Left colon (tissue), 2 donors: ENCODE measurements at places on chromosomes 12 and 14. TPM values are rescaled to one million over a fixed set of nuclear protein-coding genes. Genes with fewer than 3 reads are reported as not detected.

DNAH10 gene
- total RNA-seq, result 0.15 TPM

RPS26 gene
- total RNA-seq, result 73.9 TPM

DBX2 gene
- total RNA-seq, result not detected

LRRC9 gene
- total RNA-seq, result 0.34 TPM

INHBC gene
- total RNA-seq, result not detected

ARHGAP9 gene
- 11.4 TPM for total RNA-seq

RD3L gene
- total RNA-seq, result not detected

RARG gene
- 12.3 TPM for total RNA-seq

MYH7 gene
- total RNA-seq, result not detected

A2M gene
- 83.4 TPM for total RNA-seq

SLC17A8 gene
- total RNA-seq, result 2.3 TPM

GLT8D2 gene
- total RNA-seq, result 5.0 TPM

GTF2H3 gene
- total RNA-seq, result 19.6 TPM

BRF1 gene
- total RNA-seq, result 29.9 TPM

KRT72 gene
- total RNA-seq, result not detected

TMEM119 gene
- 8.0 TPM for total RNA-seq

LALBA gene
- total RNA-seq, result not detected

HNF1A gene
- total RNA-seq, result 16.9 TPM

OVCH1 gene
- 0.08 TPM for total RNA-seq

BDKRB1 gene
- 6.6 TPM for total RNA-seq

PDE3A gene
- 113 TPM for total RNA-seq

TMPRSS12 gene
- total RNA-seq, result not detected

FGF6 gene
- total RNA-seq, result not detected

TSPAN19 gene
- total RNA-seq, result not detected

PRB2 gene
- not detected for total RNA-seq

E2F7 gene
- 0.95 TPM for total RNA-seq

SELPLG gene
- 1.3 TPM for total RNA-seq

KRT74 gene
- not detected for total RNA-seq

MSRB3 gene
- total RNA-seq, result 5.7 TPM

ANKS1B gene
- total RNA-seq, result 1.1 TPM

NAV3 gene
- total RNA-seq, result 1.5 TPM

PPM1H gene
- 7.9 TPM for total RNA-seq

LRRC43 gene
- total RNA-seq, result 0.59 TPM

GLS2 gene
- total RNA-seq, result 0.53 TPM

RCOR1 gene
- total RNA-seq, result 35.7 TPM

SFSWAP gene
- 34.2 TPM for total RNA-seq

IL22 gene
- total RNA-seq, result not detected

SLC7A7 gene
- 8.4 TPM for total RNA-seq

EIF2S3B gene
- total RNA-seq, result 0.61 TPM

FAIM2 gene
- 2.3 TPM for total RNA-seq

MIA2 gene
- 52.4 TPM for total RNA-seq
